ENCODE measurements at places on chromosomes 7 and 10.

GRCh38 chr10:82564353-82565196 is 689.6 kb downstream of the NRG3 start:
- peak; percentile 30 for DNase-seq

- DNase-seq, result no peak
Measured at GRCh38 chr10:11057448-11057847, 39.8 kb downstream of the CELF2 start.

DNA sequence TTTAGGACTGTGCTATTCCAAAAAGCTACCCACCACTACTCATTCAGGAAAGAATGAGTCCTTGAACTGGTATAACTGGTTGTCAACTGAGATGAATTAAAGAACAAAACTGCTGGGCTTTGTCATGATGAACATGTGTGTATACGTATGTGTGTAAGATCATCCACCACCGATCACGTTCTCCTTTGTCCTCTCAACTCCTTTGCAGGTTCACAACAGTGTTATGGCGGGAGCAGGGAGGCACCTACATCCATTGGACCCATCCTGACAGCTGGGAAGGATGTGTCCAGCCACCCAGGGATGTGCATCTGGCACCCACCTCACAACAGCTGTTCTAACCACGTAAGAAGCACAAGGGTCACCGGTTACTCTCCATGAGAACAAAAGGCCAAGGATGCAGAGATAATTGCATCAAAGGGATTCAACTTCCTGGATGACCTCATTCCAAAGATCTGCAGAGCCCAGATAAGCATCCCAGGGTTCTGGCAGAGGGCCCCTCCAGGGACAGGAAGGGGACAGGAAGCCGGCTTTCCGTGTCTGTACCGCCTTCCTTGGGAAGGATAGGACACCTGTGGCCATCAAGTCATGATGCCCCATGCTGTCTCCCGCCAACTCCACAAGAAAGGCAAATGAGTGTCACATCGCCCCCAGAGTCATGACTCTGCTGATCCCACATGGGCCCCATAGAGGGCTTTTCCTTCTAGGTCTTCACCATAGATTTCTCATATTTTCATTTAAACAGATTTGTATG is 66.1 kb downstream of the STEAP1B start:
- no peak for DNase-seq

DNA sequence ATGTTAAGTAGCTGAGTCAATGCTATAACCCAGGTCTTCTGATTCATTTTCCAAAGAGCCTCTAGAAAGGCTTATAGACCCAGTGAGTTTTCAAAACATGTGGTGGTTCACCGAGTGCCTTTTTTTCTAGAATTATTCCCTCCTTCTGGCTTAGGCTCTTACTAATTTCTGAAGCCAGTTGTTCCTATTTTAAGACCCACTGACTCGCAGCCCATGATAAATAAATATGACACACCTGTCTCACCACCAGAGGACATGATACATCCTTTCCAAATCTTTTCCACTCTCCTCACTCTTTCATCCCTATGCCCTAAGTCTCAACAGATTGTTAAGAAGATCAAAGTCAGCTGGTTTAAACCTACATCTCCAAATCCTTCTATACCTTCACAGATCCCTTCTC is 126.0 kb upstream of the WNT16 start:
- no peak for DNase-seq

GRCh38 chr7:133183969-133184368 is 68.9 kb upstream of the EXOC4 start:
- DNase-seq, result no peak
